ENCODE measurements at places on chromosomes 7 and 10.
A peak's percentile ranks its signal among the peaks of the same experiment; 100 is the strongest.

DNA sequence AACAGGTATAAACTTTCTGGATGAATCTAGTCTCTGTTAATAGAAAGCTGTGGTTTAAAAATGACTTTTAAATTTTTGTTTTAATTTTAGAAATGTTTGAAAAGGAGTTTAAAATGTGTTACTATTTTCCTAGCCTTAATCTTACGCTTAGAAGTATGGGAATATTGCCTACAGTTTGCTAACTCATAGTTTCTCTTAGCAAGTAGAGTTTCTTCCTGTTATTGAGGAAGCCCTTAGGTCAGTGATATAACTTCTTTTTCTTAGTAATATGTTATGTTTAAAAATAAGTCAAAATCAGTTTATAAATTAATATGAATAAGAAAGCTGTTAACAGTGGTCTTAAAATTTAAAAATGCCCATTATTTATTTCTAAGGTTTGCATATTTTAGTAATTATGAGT lies 3.1 kb downstream of the STARD3NL start:
- DNase-seq, result no peak

GRCh38 chr7:149867762-149868622 lies 5.8 kb upstream of the ATP6V0E2 start:
- no peak for DNase-seq

- no peak for DNase-seq
Observed at GRCh38 chr10:94963901-94964300, 25.4 kb downstream of the CYP2C9 start.

GRCh38 chr7:92335574-92335973 lies 89.8 kb downstream of the ANKIB1 start:
- DNase-seq, result no peak

GRCh38 chr10:66786709-66787108 lies 139.1 kb upstream of the LRRTM3 start:
- DNase-seq, result no peak

DNA sequence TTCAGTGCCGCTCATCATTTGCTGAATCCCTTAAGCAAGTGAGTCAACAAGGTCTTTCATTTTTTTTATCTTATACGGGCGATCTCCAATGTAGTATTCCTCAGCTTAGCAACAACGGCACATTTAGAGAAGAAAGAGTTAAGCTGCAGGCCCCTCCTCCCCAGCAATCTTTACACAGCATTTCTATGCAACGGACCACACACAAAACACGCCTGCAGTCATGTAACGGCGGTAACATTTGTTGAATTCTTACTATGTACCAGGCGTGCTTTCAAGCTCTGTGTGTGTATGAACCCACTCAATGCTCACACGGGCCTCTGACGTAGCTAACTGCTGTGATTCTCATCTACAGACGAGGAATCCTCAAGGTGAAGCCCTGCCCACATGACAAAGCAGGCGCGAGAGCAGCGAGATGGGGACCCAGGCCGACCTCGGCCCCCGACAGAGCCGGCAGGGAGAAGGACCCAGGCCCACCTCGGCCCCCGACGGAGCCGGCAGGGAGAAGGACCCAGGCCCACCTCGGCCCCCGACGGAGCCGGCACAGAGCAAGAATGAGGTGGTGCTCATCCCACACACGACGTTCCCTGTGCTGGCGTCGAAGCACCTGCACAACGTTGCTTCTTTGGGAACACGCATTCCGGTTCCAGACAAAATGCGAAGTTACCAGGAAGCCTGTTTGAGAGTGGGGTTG lies 240.7 kb downstream of the ZMYND11 start:
- DNase-seq, result no peak

GRCh38 chr7:130622866-130623265 lies 45.7 kb downstream of the COPG2 start:
- no peak for DNase-seq

- DNase-seq, result no peak
Observed at GRCh38 chr7:128178611-128179010, 62.5 kb upstream of the LEP start.

DNA sequence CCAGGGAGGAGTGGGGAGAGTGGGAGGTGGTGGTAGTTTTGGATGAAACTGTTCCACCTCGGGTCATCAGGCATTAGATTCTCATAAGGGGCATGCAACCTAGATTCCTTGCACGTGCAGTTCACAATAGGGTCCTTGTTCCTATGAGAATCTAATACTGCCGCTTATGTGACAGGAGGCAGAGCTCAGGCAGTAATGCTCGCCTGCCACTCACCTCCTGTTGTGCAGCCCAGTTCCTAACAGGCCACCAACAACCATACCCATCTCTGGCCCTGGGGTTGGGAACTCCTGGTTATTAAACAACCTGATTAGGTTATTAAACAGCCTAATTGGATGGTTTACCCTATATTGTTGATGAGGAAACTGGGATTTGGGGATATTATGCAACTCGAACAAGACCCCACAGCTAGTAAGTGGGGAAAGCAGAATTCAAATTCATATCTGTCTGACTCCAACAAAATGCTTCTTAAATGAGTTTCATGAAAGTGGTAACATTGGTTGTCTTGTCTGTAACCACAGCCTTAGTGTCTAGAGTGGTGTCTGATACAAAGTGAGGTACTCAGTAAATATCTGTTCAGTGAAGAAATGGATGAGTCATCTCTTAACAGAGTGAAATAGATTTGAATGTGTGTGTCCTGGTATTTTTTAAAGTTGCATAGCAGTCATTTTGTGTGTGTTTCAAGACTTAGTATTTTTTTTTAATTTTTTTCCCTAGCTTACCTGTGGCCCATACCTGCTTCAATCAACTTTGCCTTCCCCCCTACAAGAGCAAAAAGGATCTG lies 101.6 kb downstream of the HECTD2 start:
- no peak for DNase-seq

- DNase-seq, result no peak
Observed at GRCh38 chr7:38660427-38661099, 29.4 kb upstream of the AMPH start.

- peak; percentile 40 for DNase-seq
Observed at GRCh38 chr7:26199301-26200037, 1.1 kb downstream of the HNRNPA2B1 start.
